ENCODE measurements at places on chromosomes 7 and 10.

- H3K4me1 ChIP-seq, result peaks cover 7% of the 10 kb centered on the region
- H3K27ac ChIP-seq, result no peak overlapping the region
- H3K4me3 ChIP-seq, result peak overlapping the region; percentile 21
- no peaks in the 10 kb centered on the region for H3K27me3 ChIP-seq
Observed at GRCh38 chr10:124477614-124478363, 16.2 kb downstream of the LHPP start.

DNA sequence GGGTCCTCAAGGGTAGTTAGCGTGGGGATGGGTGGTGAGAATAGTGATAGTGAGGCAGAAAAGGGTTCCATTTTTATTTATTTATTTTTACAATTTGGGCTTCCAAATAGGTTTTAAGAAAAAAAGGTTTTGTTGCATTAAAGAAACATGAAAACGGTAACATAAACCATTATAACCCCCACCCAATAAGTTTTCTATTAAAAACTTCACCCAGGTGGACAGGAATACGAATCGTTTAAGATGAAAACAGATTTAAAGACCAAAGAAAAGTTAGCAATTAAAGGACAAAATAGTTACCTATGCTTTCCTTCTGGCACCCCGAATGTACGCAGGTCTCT lies 78.7 kb downstream of the ZFAND4 start:
- H3K36me3 ChIP-seq, result peaks cover 5% of the 10 kb centered on the region
- H3K4me3 ChIP-seq, result peak overlapping the region; percentile 89
- no peaks in the 10 kb centered on the region for H3K27me3 ChIP-seq
- DNase-seq, result no peak

DNA sequence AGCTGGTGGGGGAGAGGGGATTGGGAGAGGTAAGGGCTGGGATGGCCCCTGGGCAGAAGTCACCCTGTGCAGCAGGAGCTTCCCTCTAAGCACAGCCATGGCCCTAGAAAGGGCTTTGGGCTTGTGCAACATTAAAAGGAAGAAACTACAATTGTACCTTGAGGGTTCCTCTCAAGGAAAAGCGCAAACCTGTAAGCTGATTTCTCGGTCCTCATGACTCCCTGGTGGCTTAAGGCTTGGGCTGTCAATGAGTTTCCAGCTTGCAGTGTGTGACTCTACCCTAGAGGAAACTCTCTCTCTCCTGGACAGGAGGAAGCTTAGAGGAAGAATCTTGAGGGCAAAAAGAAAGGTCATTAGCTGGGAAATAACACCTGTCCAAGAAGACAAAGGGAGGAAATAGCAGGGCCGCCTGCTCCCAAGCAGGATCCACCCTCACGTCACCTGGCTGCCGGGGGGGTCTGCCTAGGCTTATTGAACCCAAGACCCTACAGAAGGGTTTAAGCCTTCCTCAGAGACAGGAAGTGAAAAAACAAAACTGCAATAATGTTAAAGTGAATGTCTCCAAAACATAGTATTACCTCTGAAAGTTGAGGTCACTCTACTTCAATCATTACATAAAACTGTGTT lies 112.5 kb downstream of the WDR11 start:
- peaks cover 49% of the 10 kb centered on the region for H3K27me3 ChIP-seq
- DNase-seq, result no peak
- H3K4me3 ChIP-seq, result no peak overlapping the region
- no peak overlapping the region for H3K27ac ChIP-seq
- H3K4me1 ChIP-seq, result peaks cover 3% of the 10 kb centered on the region

- H3K27me3 ChIP-seq, result peaks cover under 1% of the 10 kb centered on the region
- H3K27ac ChIP-seq, result no peak overlapping the region
- no peak for DNase-seq
- no peaks in the 10 kb centered on the region for H3K36me3 ChIP-seq
- no peaks in the 10 kb centered on the region for H3K4me1 ChIP-seq
Observed at GRCh38 chr10:61187601-61188000, 243.6 kb upstream of the RHOBTB1 start.

- no peak overlapping the region for H3K27ac ChIP-seq
- no peaks in the 10 kb centered on the region for H3K36me3 ChIP-seq
- peaks cover 71% of the 10 kb centered on the region for H3K27me3 ChIP-seq
- H3K4me3 ChIP-seq, result no peak overlapping the region
- no peaks in the 10 kb centered on the region for H3K4me1 ChIP-seq
Observed at GRCh38 chr7:55065079-55065478, 46.3 kb downstream of the EGFR start.

DNA sequence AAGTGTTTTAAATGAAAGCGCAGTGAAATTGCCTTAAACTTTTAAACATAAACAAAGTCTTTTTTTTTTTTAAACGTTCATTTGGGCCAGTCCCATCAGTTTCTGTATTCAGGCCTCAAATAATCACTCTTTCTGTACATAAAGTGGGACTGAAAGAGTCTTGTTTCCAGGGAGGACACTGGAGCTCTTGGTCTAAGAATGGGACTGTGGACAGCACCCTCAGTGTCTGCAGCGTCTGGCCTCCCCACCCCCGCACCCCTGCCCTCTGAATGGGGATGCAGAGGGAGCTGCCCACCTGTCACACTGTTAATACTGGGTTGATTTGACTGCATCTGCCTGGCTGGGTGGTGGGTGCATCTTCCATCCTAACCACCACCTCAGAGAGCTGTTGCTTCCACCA lies 5.2 kb downstream of the ZNF365 start:
- H3K4me1 ChIP-seq, result peaks cover 24% of the 10 kb centered on the region
- H3K27ac ChIP-seq, result peak overlapping the region; percentile 19
- H3K27me3 ChIP-seq, result peaks cover 10% of the 10 kb centered on the region
- H3K4me3 ChIP-seq, result no peak overlapping the region
- peaks cover 2% of the 10 kb centered on the region for H3K36me3 ChIP-seq

- no peaks in the 10 kb centered on the region for H3K4me1 ChIP-seq
- H3K27ac ChIP-seq, result no peak overlapping the region
- H3K27me3 ChIP-seq, result peaks cover 27% of the 10 kb centered on the region
- DNase-seq, result no peak
Observed at GRCh38 chr10:21212348-21212747, 313.1 kb downstream of the SKIDA1 start.

DNA sequence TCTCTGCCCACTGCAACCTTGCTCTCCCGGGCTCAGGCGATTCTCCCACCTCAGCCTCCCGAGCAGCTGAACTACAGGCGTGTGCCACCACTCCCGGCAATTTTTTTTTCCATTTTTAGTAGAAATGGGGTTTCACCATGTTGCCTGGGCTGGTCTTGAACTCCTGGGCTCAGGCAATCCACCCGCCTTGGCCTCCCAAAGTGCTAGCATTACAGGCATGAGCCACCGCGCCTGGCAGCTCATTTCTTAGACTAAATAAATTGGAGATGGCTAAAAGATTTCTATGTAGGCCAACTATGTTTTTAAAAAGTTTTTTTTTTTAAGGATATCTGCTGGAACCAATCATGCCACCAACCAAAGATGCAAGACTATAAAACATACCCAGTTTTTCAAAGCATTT lies 67.8 kb downstream of the TRUB1 start:
- peaks cover 2% of the 10 kb centered on the region for H3K4me1 ChIP-seq
- no peak overlapping the region for H3K27ac ChIP-seq
- H3K36me3 ChIP-seq, result peaks cover 2% of the 10 kb centered on the region
- no peak overlapping the region for H3K4me3 ChIP-seq
- DNase-seq, result no peak
- H3K27me3 ChIP-seq, result peaks cover 17% of the 10 kb centered on the region

DNA sequence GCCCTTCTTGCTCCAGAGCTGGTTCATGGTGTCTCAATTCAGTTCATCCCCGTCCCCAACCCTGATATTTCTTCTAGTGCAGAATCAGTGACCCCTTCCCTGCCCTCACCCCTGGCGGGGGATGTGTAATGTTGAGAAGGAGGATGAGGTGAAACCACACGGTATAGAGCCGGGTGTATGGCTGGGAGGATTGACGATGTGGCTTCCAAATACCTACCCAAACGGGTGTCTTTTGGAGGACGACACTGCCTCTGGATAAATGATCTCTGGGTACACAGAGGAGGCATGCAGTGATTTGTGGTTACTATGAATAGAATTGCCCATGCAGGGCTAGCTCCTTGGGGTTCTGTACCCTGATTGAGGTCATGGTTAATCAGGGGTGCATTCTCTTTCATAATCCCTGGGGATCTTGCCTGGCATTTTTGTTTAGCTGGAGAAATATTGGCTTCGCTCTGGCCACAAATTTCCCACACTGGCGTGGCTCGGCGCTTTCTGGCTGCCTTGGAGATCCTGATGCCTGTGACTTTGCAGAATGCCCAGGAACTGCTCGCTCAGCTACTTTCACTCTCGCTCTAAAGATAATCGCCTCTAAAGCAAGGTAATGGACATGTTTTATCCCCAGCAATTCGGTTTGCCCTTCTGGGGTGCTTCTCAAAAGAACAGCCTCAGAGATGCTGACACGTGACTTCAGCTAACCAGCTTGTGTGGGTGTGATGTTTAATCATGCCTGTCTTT lies 89.2 kb downstream of the RBM20 start:
- peak overlapping the region; percentile 37 for H3K27ac ChIP-seq
- peak overlapping the region; percentile 87 for H3K4me3 ChIP-seq
- H3K27me3 ChIP-seq, result peaks cover 43% of the 10 kb centered on the region
- peaks cover 21% of the 10 kb centered on the region for H3K4me1 ChIP-seq
- no peak for DNase-seq

- H3K4me3 ChIP-seq, result no peak overlapping the region
- no peak for DNase-seq
- H3K36me3 ChIP-seq, result no peaks in the 10 kb centered on the region
- H3K27ac ChIP-seq, result no peak overlapping the region
Observed at GRCh38 chr10:127776816-127777215, 39.8 kb downstream of the FOXI2 start.

GRCh38 chr10:326350-326749 lies 191.1 kb downstream of the ZMYND11 start:
- no peaks in the 10 kb centered on the region for H3K27me3 ChIP-seq
- no peak for DNase-seq
- no peak overlapping the region for H3K4me3 ChIP-seq
- H3K27ac ChIP-seq, result no peak overlapping the region
- H3K4me1 ChIP-seq, result peaks cover 19% of the 10 kb centered on the region
- H3K36me3 ChIP-seq, result peaks cover 2% of the 10 kb centered on the region

DNA sequence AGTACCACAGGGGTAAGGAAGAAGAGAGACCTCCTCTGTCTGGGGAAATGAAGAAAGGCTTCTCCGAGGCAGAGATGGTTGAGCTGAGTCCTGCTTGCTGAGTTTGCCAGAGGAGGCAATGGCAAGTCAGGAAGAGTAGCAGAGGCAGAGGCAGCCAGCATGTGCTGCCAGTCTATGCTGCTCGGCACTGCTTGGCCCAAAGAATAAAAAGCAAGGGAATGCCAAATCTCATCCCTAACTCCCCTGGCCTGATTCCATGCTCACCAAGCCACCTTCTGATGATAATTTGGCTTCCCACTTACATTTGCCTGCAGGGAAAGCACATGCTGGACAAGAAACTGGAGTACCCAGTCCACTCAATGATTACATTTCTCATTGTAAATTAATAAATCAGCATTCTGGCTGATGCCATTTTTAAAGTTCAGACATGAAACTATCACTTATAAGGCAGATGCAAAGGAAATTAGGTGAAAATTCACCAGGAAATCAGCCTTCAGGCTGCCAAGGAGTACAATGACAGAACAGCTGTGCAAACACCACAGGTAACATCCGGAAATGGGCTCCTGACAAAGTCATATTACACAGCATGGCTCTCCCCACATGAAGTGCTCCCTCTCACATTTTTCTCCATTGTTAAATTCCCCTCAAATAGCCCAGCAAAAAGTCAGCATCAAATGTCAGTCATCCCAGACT lies 245.9 kb downstream of the MTERF1 start:
- no peak for DNase-seq
- H3K4me3 ChIP-seq, result no peak overlapping the region
- H3K4me1 ChIP-seq, result no peaks in the 10 kb centered on the region
- no peak overlapping the region for H3K27ac ChIP-seq

DNA sequence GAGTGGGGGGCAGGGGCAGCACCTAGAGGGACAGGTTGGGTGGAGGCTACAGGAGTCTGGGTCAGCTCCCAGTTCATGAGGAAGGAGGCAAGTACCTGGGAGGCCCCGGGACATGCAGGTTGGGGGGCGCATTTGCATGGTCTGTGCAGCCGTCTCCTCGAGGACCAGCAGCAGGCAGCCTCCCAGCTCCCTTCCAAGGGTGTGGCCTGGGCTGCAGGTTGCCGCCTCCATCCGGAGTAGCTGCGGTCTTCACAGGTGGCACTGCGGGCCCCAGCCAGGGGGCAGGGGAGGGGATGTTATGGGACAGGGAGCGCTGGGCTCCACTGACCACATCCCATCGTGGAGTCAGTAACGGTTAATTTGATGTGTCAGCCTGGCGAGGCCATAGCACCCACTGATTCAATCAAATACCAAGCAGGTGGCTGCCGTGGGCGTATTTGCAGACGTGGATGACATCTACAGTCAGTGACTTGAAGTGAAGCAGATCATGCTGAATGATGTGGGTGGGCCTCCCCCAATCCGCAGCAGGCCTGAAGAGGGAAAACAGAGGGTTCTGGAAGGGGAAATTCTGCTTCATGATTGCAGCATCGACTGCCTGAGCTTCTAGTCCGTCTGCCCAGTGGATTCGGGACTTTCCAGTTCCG lies 81.6 kb downstream of the PRKAG2 start:
- H3K27ac ChIP-seq, result peak overlapping the region; percentile 84
- peaks cover 31% of the 10 kb centered on the region for H3K4me1 ChIP-seq
- DNase-seq, result peak; percentile 38

DNA sequence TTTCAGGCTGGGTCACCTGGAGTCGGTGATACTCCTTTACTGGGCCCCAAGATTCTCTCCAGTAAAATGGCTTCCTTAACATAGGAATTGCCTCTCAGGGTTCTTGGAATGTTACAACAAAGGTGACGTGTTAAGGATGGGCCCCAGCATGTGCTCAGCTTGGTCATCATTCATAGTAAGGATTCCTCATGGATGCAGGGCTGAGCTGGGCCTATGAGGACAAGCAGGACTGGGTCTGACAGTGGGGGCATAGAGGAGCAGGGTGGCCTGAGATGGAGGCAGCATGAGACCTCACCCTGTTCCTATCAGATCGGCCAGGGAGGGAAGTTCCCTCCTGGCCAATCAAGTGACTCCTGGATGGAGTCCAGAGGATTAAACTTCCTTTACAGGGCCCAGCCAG lies 12.8 kb upstream of the MBL2 start:
- H3K4me1 ChIP-seq, result no peaks in the 10 kb centered on the region
- H3K4me3 ChIP-seq, result no peak overlapping the region
- no peaks in the 10 kb centered on the region for H3K27me3 ChIP-seq
- no peaks in the 10 kb centered on the region for H3K36me3 ChIP-seq

DNA sequence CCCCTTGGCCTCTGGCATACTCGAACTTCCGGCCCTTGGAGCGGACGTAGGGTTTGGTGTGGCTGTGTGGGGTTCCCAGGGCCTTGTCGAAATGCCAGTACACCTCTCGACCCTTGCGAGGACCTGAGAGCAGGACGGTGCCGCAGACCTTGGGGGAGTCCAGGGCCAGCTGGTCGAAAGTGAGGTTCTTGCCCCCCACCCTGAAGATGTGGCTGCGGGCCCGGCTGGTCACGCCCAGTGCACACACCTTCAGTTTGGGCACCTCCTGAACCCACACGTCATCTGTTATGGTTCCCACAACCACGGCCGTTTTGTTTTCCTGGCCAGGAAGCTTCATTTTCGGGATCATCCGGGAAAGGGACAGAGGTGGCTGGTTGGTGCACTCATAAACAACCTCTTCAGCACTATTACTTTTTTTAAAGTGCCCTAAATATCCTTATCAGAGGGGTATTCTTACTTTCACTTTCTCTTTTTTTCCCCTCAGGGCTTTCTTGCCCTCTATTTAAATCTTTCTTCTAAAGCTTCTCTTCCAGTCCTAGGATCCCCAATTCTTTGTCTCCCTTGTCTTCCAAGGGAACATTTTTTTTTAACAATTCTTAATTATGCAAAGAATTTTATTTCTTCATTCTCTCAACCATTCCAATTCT lies 44.9 kb upstream of the FAM3C start:
- H3K27me3 ChIP-seq, result no peaks in the 10 kb centered on the region
- no peak for DNase-seq
- peak overlapping the region; percentile 8 for H3K27ac ChIP-seq
- H3K4me1 ChIP-seq, result peaks cover 22% of the 10 kb centered on the region

GRCh38 chr7:51827631-51828030 lies 511.0 kb upstream of the COBL start:
- no peaks in the 10 kb centered on the region for H3K36me3 ChIP-seq
- H3K27ac ChIP-seq, result no peak overlapping the region
- H3K4me1 ChIP-seq, result no peaks in the 10 kb centered on the region
- H3K4me3 ChIP-seq, result no peak overlapping the region
- DNase-seq, result no peak

Data from T-helper 17 cell (primary cell).